ENCODE measurements at places on chromosomes 1 and 21. TPM values are rescaled to one million over a fixed set of nuclear protein-coding genes. Genes with fewer than 3 reads are reported as not detected.

DNA sequence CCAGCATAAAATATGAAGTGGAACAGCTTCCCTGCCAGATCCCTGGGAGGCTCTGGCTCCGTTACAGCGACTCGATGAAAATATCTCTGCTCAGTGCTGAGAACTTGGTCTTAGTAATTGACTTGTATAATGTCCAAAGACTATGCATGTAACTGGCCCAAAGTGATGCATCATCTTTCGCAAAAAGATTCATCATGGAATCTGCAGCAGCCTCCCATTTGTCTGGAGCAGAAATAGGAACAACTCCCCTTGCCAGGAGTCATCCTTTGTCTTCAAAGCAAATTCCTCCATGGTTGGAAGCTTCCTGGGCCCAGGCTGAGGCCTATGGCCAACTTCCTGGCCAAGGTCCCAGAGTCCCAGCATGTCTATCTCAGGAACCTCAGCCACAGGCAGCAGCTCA, 16.9 kb upstream of the SLC6A17 start:
- H3K36me3 ChIP-seq = no peaks in the 10 kb centered on the region
- no peak for DNase-seq
- no peak overlapping the region for H3K4me3 ChIP-seq
- no peak overlapping the region for H3K27ac ChIP-seq
- no peaks in the 10 kb centered on the region for H3K4me1 ChIP-seq

DNA sequence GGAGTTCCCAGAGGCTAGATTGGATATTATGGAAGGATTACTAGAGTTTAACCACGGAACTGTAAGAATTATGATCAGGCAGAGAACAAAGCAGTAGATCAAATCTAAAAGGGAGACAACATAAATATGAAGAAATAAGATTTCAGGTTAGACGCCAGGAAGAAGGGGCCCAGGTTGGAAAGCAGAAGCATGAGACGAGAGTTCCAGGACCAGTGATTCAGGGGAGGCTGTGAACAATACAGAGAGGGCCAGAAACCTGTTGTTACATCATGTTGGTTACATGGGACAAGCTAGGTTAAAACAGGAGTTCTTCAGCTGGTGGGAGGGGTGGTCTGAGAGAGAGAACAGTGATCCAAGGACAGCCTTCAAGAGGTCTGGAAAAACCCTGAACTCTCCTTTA, 128.4 kb upstream of the MROH9 start:
- no peak overlapping the region for H3K27ac ChIP-seq
- H3K27me3 ChIP-seq = no peaks in the 10 kb centered on the region
- no peak overlapping the region for H3K4me3 ChIP-seq
- DNase-seq = no peak
- H3K4me1 ChIP-seq = no peaks in the 10 kb centered on the region
- no peaks in the 10 kb centered on the region for H3K36me3 ChIP-seq

- no peaks in the 10 kb centered on the region for H3K36me3 ChIP-seq
- DNase-seq = no peak
- no peaks in the 10 kb centered on the region for H3K4me1 ChIP-seq
- no peak overlapping the region for H3K4me3 ChIP-seq
Measured at GRCh38 chr1:187842406-187843165, 1013.8 kb downstream of the PLA2G4A start.

DNA sequence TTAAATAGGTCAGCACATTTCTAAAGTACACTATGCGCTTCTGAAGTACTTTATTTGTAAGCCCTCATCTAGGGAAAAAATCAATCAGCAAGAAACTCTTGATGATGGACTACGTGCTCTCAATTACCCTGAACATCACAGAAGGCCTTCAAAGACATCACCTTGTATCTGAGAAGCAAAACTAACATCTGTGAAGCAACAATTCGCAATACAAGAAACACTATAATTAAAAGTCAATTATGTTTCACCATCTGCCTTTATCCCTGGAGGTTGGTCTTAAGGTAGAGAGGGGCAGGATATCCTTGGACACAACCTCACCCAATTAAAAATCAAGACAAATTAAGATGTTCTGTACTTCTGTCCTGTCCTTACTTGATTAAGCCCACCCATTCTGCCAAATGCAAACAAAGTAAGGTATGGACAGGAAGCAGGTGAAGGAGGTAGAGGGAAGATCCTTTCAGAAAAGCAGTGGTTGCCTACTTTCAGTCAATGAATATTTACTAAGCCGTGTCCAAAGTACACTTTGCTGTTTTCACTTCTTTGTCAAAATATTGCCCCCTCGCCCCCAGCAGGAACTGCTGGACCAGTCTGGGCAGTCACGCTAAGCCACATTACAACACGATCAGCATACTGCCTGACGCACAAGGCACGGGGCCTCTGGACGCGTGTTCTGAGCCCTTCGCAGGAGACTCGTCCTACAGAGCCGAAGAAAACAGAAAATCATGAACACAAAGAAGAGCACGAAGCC, 887 bp downstream of the SLC19A2 start:
- H3K4me1 ChIP-seq = peaks cover 4% of the 10 kb centered on the region
- no peaks in the 10 kb centered on the region for H3K36me3 ChIP-seq
- peak overlapping the region; percentile 81 for H3K27ac ChIP-seq
- peak overlapping the region; percentile 66 for H3K4me3 ChIP-seq
- H3K27me3 ChIP-seq = no peaks in the 10 kb centered on the region

FAM76A gene
- total RNA-seq = 25.2 TPM

KCNH1 gene
- not detected for total RNA-seq

DNA sequence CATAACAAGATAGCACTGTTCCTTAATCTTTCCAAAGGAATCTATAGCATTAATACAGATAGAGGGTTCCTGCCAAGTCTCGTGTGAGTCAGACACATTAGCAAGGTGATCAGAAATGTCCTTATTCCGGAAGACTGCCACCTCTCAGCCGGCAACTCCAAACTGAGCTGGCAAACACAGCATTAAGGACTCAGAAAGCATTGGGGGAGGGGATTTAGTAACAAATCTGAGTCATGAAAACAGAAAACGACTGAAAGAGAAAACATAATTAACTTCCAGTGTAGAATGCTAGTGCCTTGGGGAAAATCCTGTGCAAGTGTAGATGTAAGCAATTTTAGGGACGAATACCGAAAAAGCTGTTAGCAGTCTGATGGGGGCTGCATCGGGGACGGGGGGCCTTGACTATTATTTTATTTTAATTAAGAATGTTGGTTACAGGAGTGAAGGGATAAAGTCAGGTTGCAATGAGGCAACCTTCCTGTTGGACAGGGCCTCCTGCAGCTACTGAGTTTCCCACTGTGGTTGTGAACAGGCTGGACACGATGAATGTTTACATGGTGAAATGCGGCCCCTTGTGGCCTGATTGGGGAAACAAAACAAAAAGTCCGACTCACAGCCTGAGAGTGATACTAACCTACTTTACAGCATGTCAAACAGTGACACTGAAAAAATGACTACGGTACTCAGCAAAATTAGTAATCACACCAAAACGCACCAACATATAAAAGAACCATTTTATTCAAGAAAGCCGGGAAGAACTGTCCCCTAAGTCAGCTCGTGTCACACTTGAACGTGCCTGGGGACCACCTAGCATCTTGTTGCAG, 20.7 kb downstream of the MIS18A start:
- H3K27me3 ChIP-seq = no peaks in the 10 kb centered on the region
- peak; percentile 5 for DNase-seq
- no peak overlapping the region for H3K27ac ChIP-seq
- no peaks in the 10 kb centered on the region for H3K4me1 ChIP-seq
- H3K4me3 ChIP-seq = no peak overlapping the region
- H3K36me3 ChIP-seq = no peaks in the 10 kb centered on the region

GRCh38 chr21:31618696-31619430, 40.6 kb upstream of the SOD1 start:
- no peak overlapping the region for H3K4me3 ChIP-seq
- DNase-seq = no peak
- H3K27me3 ChIP-seq = no peaks in the 10 kb centered on the region
- no peaks in the 10 kb centered on the region for H3K36me3 ChIP-seq

CRYAA gene
- not detected for total RNA-seq

LRIG2 gene
- total RNA-seq = 19.0 TPM

DNA sequence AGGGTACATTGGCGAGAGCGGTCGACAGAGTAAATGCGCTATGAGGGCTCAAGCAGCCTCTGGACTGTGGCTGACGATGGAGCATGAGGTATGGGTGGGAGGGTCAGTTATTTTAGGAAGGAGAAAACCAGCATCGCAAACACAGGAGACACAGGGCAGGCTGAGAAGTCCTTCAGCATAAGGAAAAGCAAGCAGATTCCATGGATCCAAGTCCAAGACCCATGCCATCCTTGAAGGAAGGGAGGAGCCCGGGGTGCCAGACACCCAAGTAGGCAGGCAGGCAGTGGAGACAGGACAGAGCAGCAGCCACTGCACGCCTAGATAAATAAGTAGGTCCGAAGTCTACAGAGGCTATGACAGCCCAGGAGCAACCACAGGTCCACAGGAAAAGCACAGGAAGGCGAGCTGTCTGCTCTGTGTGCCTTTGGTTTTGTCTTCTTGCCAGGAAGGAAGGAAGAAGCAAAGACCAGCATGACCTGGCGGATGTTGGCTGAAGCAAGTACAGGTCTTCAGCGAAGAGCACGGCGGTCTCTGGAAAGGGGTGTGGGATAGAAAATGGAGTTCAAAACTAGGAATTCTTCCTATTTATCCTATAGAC, 76.4 kb upstream of the SLC45A1 start:
- no peak overlapping the region for H3K27ac ChIP-seq
- DNase-seq = no peak

DNA sequence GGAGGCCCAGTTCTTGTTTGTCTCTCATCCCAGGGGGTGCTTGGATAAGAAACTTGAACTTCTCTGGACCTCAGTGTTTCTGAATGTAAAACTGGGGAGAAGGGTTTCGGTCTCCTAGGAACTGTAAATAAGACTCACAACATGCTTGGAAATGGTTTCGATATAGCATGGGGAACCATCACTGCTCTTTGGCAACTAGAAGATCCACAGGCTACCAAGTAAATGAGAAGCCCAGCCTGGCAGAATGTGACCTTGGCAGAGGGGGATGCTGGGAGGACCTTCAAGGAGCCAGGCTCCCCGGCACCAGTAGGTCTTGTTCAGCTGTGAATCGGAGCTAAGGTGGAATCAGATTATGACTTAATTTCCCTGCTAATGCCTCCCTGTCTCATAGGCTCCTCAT, 3.7 kb downstream of the ARL8A start:
- peaks cover 20% of the 10 kb centered on the region for H3K36me3 ChIP-seq
- peak overlapping the region; percentile 35 for H3K27ac ChIP-seq
- peaks cover 14% of the 10 kb centered on the region for H3K4me1 ChIP-seq
- no peak for DNase-seq
- no peak overlapping the region for H3K4me3 ChIP-seq
- no peaks in the 10 kb centered on the region for H3K27me3 ChIP-seq

DNA sequence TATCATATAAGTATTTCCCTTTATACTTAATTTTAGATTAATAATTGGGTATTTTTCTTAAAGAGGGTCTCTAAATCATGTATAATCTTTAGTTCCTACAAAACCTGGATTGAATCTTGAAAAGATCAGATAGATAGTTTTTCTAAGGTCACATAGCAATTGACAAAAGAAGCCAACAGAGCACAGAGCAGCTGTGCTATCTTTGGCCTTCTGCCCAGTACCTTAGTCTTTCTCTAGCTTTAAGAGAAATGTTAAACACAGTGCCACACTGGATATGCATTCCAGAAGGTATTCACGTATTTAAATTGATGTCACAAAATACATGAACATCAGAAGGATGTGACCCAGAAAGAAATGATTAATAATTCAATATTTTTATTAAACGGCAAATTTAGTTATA, 86.8 kb downstream of the C21orf91 start:
- H3K27me3 ChIP-seq = no peaks in the 10 kb centered on the region
- no peaks in the 10 kb centered on the region for H3K4me1 ChIP-seq
- DNase-seq = no peak
- H3K36me3 ChIP-seq = no peaks in the 10 kb centered on the region
- H3K4me3 ChIP-seq = no peak overlapping the region

DNA sequence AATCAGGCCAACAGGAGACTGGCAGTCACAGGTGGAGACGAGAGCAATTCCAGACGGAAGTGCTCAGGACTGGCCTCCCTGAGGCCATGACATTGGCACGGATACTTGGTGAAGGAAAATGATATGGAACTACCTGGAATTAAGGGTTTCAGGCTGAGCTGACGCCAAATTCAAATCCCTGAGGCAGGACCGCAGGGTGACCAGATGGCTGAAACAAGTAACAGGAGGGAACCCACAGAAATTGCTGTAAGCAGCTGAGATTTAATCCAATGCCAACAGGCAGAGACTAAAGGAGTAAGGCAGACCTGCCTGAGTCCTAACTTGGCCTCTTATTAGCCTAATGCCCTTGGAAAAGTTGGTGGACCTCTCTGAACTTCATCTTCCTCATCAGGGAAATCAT, 76.2 kb downstream of the ERG start:
- H3K27me3 ChIP-seq = no peaks in the 10 kb centered on the region
- no peak overlapping the region for H3K4me3 ChIP-seq
- H3K27ac ChIP-seq = no peak overlapping the region
- no peaks in the 10 kb centered on the region for H3K4me1 ChIP-seq
- H3K36me3 ChIP-seq = no peaks in the 10 kb centered on the region

DNA sequence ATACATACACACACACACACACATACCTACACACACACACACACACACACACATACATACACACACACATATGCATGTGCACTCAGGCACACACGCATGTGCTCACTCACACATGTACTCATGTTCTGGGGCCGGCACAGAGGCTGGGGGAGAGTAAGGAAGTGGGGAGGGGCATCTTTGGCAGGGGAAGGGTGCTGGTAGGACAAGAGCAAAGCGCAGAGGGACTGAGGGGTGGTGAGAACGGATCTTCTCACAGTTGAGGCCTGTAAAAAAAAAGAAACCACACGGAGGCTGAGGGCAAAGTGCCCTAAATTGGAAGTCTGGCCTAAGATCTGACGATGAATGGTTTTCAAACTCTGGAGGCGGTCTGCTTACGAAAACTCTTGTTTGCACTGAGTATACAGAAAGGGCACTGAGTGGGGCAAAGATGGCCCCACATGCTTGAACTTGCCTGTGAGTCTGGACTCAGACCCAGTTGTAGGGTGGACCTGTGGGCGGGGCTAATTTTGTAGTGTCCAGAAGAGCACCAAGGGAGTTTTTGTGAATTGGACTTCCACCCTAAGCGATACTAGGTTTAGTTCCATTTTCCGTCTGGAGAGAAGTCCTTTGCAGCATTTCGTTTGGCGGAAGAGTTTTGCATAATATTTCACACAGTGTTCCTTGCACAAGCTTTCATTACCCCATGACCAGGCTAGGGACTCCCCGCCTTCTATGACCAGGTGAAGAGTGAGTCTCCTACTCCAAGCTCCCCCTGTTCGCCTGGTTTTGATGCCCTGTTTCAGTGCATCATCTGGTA, 79.3 kb upstream of the LYST start:
- H3K27ac ChIP-seq = no peak overlapping the region
- H3K4me3 ChIP-seq = no peak overlapping the region
- H3K4me1 ChIP-seq = no peaks in the 10 kb centered on the region
- H3K27me3 ChIP-seq = no peaks in the 10 kb centered on the region
- no peak for DNase-seq
- no peaks in the 10 kb centered on the region for H3K36me3 ChIP-seq

SETD4 gene
- total RNA-seq = 17.1 TPM

All from naive thymus-derived CD4-positive, alpha-beta T cell (primary cell).